ENCODE measurements at places on chromosomes 11 and 22.

DNA sequence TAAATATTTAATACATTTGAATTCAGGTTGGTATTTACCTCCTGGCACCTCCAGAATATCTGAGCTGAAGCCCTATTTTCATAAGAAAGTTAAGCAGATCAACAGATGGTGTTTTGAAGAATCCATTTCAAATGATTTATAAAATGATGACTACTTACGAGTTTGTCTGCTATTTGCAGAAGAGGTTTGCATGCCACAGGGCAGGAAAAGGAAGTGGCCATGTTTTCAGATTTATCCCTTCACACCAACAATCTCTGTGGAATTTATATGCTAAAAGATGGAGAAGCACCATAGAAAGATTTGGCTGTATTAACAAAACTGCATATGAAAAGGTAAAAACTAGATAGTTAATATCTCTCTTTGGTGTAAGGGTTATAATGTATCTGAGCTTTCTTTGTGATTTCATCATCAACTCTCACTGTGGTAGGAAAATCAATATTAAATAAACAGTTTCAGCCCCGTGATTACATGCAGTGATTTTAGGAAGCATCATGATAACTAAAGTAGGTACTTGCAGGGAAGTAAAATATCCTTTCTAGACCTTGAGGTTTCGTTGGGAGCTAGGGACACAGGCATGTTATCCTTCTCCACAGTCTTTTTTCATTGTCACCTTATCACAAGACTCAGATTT is 2.6 kb downstream of the BMAL1 start:
- DNase-seq, result no peak

- no peak for DNase-seq
Observed at GRCh38 chr11:100867606-100868005, 180.5 kb downstream of the ARHGAP42 start.

DNA sequence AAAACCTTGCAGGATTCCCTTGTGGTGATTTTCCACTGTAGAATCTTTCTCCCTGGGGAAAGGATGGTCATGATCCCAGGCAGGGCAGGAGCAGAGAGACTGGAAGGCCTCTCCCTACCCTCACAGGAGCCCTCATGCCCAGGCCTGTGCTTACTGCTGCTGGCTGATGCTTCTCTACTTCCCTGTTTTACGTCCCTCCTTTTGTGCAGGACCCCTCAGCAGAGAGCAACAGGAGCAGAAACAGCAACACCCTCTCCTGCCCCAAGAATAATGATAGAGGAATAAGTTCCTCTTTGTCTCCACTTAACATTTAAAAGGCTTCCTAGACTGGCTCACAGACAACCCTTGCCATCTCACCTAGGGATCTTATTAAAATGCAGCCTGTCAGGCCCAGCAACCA is 3.6 kb downstream of the ISX start:
- no peak for DNase-seq

GRCh38 chr11:76738618-76739240 is 44.4 kb upstream of the TSKU start:
- DNase-seq, result no peak

DNA sequence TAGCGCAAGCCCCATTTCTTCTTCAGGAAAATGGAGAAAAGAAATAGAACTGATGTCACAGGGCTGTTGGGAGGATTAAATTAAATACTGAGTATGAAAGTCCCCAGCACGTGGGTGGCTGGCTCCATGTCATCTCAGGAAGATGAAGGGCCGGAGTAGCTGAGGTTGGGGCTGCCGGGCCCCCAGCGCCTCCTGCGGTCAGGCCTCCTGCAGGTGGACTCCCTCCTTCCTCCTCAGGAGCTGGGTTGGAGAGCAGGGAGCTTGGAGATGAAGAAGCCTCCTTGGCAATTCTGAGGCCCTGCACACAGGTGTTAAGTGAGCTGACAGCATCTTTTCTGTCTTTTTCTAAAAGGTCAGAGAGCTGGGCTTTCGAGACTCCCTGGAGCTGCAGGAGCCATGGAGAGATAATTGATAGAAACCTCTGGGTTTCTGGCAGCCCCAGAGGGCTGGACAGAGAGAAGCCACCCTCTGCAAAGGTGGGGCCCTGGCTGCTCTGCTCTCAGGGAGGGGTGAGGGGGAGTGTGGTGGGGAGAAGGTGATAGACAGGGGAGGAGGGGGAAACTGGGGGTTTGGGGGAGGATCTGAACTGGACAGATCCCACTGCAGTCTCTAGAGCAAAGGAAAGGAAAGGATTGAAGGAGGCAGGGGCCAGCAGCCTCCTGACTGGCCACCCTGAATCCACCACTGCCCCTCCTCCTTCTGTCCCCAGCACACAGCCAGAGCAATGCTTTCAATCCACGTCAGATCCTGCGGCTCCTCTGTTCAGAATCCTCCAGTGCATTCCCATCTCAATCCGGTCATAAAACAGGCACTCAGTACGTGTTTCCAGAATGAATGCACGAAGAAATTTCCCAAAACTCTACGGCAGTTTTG is 210.8 kb downstream of the CEP164 start:
- DNase-seq, result no peak

DNA sequence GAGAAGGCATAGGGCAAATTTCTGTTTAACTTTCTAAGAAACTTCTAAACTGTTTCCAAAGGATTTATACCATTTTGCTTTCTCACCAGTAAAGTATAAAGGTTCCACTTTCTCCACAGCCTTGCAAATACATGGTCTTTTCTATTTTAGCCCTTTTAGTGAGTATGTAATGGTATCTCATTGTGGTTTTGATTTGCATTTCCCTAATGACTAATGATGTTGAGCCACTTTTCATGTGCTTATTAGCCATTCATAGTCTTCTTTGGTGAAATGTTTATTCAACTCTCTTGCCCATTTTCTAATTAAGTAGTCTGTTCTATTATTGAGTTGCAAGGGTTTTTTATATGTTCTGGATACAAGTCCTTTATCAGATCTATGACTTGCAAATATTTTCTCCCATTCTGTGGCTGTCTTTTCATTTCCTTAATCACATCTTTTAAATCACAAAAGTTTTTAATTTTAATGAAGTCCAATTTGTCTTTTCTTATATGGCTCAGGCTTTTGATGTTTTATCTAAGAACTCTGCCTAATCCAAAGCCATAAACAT is 83.8 kb upstream of the KCNQ1OT1 start:
- no peak for DNase-seq

GRCh38 chr11:15883455-15883920 is 472.9 kb downstream of the SOX6 start:
- DNase-seq, result no peak

DNA sequence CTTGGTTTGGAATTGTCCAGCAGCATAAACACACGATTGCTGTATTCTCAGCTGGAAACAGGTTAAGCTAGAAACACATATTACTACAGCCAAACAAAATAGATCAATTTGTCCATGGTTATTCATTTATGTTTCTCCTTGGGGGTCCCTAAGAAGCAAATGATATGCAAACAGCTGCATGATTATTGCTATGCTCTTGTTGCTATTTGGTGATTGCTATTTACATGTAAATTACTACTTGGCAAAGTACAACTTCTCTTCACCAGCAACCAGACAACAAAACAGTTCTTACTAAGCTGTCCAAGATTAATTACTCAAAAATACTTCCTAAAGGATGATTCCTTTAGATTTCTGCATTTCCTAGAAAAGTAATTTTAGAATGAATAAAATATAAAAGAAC is 567.9 kb upstream of the ARHGAP42 start:
- DNase-seq, result no peak

DNA sequence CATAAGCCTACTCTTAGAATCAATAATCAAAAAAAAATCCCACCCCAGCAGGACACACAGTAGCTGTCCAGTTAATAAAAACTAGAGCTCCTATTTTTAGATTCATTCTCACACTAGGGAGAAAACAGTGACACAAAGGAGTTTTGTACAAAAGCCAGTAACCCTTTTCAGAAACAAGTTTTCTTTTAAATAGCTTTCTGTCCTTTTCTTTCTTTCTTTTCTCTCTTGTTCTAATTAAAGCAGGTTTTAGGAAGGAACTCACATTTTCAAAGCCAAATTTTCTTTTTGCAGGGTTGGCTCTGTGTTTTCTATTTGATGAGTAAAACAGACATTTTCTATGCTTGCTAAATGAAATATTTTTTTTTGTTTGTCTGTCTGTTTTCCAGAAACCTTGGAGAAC is 1390.7 kb downstream of the FAM181B start:
- DNase-seq, result no peak

DNA sequence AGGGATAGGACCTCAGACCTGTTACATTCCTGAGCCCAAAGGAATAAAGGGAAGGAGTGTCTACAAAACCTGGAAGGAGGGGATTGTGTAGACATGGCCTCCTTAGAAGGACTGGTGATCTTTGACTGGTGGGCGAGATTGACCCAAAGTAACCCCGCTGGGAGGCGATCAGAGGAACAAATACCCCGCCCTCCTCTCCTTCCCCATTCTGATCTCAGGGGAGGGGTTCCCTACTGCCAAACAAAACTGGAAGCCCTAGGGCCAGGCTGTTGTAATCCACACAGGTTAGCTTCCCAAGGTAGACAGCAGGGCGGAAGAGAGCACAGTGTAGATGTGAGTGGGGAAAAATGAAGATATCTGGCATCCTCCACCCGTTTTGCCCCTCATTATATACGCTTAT is 24.7 kb downstream of the NCF4 start:
- DNase-seq, result no peak

- DNase-seq, result no peak
Observed at GRCh38 chr11:75509020-75509720, 16.6 kb downstream of the GDPD5 start.

DNA sequence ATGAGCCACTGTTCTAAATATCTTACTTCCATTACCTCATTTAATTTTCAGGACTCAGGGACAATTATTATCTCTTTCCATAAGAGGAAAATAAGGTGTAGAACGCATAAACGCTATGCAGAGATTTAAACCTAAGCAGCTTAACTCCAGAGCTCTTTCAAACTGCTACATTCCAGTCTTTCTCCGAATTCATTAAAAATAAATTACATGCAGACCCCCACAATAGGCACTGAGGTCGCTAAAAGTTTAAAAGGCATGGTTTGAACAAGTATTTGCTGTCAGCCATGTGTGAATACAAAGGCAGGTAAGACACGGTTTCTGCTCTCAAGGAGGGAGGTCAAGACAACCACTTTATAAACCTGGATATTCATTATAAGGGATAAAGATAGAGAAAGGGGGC is 983 bp downstream of the NARS2 start:
- DNase-seq, result no peak

DNA sequence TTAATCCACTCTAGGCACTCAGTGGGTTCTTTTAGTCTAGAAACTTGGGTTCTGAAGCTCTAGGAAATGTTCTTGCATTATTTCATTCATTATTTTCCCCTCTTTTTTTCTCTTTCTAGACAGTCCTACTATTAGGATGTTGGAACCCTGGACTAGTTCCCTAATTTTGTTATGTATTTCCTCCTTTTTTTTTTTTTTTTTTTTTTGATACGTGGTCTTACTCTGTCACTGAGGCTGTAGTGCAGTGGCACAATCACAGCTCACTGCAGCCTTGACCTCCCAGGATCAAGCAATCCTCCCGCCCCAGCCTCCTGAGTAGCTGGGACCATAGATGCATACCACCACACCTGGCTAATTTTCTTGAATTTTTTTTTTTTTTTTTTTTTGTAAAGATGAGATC is 9.4 kb downstream of the UPB1 start:
- no peak for DNase-seq

DNA sequence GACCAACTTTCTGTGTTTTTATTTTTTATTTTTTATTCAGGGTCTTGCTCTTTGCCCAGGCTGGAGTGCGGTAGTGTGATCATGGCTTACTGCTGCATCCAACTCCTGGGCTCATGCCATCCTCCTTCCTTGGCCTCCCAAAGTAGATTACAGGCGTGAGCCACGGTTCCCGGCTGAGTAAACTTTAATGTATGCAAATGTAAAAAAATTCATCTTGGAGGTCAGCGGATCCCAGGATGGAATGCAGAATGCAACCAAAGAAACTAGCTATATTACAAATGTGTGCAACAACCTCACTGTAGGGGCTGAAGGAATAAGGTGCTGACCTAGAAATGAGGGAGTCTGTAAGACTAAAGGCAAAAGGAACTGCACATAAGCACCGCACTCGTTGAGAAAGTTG is 6.2 kb upstream of the CDK2AP2 start:
- DNase-seq, result no peak

- DNase-seq, result no peak
Observed at GRCh38 chr11:43936076-43936475, 6.4 kb upstream of the C11orf96 start.

GRCh38 chr11:61918251-61918937 is 1.0 kb upstream of the RAB3IL1 start:
- no peak for DNase-seq

- no peak for DNase-seq
Observed at GRCh38 chr22:47593291-47593690, 830.8 kb downstream of the TBC1D22A start.

All from omental fat pad (tissue), 4 donors.